ENCODE measurements at places on chromosomes 3 and 15.

DNA sequence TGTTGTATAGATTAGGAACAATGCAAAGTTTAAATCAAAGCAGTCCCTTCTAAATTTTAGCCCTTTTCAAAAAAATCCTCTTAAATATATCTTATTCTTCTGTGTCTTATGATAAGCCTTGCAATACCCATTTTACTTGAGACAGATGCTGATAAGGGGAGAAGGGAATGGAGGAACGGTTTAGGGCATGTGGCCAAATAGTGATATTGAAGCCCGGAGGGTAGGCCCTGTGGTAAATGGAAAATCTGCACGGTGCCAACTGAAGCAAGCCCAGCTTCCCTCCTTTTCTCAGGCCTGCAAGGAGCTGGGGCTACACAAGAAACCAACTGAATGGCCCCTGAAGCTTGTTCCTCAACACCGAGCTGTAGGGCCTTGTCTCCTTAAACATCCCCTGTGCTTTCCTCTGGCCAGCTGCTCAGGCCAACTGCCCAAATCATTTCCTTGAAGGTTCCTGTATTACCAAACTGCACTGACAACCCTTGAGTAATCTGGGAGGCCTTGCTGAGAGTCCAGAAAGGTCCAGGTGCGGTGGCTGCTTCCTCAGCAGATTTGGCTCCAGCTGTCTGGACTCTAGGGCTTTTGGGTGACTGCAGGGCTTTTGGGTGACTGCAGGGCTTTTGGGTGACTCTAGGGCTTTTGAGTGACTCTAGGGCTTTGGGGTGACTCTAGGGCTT is 67.2 kb downstream of the NCEH1 start:
- no peak for DNase-seq

- DNase-seq = no peak
These were observed 300.0 kb upstream of the CTNNB1 start for GRCh38 chr3:40899286-40899712.

GRCh38 chr3:50125541-50126286 is 29.4 kb upstream of the SEMA3F start:
- DNase-seq = no peak

DNA sequence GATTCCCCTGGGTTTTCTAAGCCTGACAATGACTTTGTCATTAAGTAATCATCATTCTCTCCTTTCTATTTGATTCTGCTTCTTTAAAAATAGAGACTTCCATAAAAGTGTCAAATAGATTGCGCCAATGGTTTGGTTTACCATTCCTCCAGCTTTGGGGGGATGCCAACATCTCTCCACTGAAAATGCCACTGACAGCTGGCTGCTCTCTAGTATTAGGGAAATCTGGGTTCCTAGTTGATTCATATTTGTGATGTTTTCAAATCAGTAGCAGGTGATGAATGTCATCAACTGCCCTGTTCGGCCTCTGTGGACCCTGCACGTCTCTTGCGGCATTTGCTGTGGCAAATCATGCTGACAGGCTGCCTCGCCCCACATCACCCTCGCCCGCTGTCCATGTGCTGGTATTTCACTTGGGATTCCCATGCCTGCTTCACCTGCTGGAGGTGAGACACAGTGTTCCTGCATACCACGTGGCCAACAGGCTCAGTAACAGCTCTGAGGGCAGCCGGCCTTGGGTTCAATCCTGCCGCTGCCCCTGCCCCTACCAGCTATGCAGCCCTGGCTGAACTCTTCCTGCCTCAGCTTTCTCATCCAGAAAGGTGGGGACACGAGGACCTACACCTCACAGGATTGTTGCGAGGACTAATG is 28.1 kb downstream of the ZXDC start:
- DNase-seq = no peak

DNA sequence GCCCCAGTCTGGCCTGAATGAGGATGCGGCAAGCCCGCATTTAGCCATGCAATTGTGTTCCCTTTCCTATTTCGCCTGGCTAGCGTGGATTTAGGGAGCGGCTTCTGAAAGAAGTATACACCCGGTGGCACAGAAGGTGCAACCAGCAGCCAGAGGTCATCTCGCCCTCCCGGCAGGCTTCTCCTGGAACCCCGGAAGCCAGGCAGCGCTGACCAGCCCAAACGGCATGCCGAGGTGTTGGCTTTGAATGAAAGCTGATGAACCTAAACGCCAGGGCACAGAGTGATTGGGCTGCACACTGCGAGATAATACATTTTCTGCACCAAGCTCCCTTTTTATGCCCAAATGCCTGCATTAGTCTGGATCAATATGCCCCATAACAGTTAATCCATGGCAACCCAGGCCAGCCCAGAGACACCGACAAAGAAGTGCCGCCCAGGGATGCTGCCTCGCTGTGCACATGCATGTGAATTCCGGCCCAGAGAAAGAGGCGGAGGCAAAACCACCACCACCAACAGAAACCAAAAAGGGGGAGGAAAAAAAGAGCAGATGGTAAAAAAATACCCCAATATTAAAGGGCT is 1.4 kb downstream of the SRGAP3 start:
- DNase-seq = no peak

GRCh38 chr3:112376241-112376911 is 43.4 kb downstream of the CD200 start:
- no peak for DNase-seq

- no peak for DNase-seq
These were observed 650.0 kb upstream of the CFAP20DC start for GRCh38 chr3:59699648-59700320.

GRCh38 chr3:120341658-120342346 is 7.4 kb downstream of the LRRC58 start:
- no peak for DNase-seq

DNA sequence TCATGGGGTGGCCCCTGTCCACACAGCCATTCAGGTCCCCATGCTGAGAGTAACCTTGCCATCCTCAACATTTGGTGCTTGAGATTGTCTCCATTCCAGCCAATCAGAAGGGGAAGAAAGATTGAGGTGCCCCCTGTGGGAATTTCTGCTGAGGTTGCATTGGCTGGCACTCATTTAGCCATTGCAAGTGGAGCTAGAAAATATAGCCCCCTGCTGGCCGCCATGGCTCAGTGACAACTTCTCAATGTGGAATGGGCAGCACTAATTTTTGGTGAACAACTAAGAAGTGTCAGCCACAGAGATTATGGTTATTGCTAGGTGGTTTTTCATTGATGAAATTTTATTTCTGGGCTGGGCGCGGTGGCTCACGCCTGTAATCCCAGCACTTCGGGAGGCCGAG is 22.0 kb downstream of the COL6A6 start:
- DNase-seq = no peak

DNA sequence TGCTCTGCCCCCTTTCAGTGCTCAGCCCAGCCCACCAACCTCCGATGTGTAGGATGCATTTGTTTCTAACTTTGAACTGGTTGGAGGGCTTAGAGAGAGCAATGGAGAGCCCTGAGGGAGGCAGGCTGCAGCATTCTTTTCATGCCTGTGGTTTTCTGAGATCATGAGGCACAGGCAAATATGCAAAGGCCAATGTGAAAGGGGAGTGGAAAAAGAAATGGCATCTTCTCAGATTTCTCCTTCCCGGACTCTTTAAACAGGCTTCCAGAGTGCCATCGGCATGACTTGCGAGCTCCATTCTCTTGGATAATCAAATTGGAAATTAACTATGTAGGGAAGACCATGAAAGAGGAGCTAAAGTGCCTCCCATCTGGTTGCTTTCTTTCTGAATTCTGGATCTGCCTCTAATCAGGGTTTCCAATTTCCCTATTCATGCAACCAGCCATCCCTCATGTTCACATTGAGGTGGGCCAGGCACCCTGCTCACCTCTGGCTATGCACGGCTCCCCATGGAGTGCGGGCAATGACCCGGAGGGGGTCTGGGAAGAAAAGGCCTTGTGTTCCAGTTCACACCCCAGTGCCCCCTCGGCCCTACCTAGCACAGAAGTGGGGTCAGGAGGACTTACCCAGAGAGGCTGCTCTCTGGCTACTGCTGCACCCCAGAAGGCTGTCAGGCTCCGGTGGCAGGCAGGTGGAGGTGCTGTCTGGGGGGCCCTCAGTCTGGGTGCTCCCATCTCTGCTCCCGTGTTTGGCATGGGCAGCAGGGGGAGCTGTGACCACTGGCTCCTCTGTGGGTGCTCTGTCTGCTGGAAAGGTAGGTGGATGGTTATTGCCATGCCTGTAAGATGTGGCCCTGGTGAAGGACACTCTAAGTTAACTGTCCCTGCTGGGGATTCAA is 16.1 kb downstream of the AMOTL2 start:
- DNase-seq = no peak

GRCh38 chr3:160027541-160028195 is 39.0 kb downstream of the IL12A start:
- DNase-seq = no peak

- DNase-seq = no peak
These were observed 57.3 kb upstream of the GRM7 start for GRCh38 chr3:6803619-6804018.

GRCh38 chr15:58498821-58499580 is 67.2 kb downstream of the LIPC start:
- no peak for DNase-seq

- DNase-seq = no peak
These were observed 54.8 kb upstream of the LMCD1 start for GRCh38 chr3:8446845-8447244.

- DNase-seq = no peak
These were observed 110.9 kb downstream of the ASB7 start for GRCh38 chr15:100713163-100713867.

DNA sequence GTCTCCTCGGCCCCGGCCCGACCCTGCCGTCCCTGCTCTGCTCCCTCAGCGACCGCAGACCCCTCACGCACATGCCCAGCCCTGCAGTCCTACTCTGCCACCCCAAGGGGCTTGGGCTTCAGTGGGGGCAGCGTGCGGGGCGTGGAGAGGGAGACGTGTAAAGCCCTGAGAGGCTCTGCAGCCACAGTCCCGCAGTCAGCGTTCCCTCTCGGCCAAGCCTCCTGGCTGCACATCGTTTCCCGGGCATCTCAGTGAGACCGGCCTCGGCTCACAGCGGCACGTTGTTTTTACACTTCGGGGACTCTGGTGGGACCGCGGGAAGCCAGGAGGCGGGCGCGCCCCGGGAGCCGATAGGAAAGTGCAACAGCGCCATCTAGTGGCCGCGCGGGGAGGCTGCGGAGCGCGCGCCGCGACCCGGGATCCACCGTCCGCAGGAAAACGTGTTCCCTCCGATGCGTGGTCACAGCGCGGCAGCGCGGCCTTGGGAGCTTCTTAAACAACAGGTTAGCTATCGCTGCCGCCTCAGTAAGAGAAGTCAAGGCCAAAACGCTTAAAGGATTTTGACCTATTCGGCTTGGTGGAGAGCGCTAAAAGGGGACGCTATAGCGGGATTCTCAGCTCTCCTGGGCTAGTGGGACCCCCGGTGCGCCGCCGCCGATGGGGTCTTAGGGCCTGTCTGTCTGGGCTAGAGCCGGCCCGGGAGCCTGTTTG is 226.8 kb upstream of the IGF1R start:
- peak; percentile 32 for DNase-seq

GRCh38 chr3:72702997-72703396 is 145.2 kb downstream of the SHQ1 start:
- DNase-seq = no peak

- no peak for DNase-seq
These were observed 38.7 kb upstream of the CCDC50 start for GRCh38 chr3:191290311-191291025.

GRCh38 chr15:72047020-72047419 is 70.9 kb downstream of the MYO9A start:
- DNase-seq = no peak

- DNase-seq = no peak
These were observed 34.3 kb downstream of the CMSS1 start for GRCh38 chr3:99851955-99852354.

DNA sequence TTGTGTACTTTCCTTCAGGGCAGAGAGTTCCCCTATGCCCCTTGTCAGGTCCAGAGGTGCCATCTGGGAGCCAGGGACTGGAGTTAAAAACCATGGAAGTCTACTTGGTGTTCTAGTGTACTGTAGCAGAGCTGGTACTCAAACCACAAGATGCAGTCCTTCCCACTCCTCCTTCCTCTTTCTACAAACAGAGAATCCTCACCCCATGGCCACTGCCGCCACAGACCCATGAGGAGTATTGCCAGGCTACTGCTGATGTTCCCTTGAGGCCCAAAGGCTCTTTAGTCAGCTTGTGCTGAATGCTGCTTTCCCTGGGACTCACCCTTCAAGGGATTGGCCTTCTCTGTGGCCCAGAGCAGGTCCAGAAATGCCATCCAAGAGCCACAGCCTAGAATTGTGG is 229.2 kb upstream of the ZPLD1 start:
- DNase-seq = no peak

GRCh38 chr15:65339920-65340319 is 35.4 kb downstream of the RNU5B-1 start:
- DNase-seq = no peak

DNA sequence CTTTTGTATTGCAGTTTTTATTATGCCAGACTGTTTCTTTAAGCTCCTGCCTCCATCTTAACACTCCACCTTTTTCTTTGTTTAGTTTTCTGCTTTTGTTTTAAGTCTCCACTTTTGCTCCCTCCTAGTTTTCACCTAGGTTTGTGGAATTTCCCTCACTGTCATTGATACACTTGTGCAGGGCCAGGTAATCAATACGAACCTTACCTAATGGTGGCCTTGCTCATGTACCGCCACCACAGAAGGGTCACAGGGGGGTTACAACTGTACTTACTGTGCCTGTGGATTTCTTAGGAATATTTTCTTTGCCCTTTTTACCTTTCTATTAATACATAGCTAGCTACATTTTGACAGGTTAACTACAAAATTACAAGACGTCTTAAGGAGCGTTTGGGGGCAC is 43.4 kb upstream of the TPM1 start:
- DNase-seq = no peak

DNA sequence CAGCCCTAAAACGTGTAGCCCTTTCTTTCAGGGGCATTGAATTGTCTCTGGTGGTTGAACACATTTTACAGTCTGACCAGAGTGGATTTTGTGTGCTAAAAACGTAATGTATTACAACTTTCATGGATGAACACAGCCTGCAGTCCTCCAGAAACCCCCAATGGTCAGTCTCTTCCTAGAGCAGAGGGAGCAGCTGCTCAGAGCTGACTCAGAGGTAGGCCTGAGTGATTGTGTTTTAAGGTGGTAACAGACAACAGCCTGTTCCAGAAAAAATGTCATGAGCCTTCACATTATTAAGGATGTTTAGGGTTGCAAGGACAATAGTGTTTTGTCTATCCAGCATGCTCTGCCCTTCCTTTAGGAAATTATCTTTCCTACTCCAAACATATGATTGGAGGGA is 34.5 kb upstream of the CTNNB1 start:
- no peak for DNase-seq
